ENCODE measurements at places on chromosomes 4 and X.

DNA sequence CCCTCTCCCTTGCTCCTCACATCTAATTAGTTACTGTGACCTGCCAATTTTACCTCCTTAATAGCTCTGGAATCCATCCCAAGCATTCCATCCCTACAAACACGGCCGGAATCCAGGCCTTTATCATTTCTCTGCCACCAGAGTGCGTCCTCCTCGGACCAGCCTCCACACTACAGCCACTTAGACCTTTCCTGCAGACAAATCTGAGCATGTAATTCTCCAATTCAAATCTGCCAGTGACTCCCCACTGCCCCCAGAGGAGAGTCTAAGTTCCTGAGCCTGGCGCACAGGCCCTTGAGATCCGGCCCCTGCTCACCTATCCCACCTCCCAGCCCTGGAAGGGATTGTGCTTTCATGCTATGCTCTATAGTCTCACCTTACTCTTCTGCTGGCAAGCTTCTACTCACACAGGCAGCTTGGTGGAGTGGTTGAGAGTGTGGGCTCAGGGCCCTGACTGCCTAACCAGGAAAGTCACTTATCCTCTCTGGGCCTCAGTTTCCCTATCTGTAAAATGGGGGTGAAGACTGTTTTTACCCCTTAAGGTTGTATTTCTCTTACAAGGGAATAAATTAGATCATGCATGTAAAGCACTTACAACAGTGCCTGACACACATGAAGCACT, 31.2 kb downstream of the PJA1 start:
- DNase-seq: no peak

DNA sequence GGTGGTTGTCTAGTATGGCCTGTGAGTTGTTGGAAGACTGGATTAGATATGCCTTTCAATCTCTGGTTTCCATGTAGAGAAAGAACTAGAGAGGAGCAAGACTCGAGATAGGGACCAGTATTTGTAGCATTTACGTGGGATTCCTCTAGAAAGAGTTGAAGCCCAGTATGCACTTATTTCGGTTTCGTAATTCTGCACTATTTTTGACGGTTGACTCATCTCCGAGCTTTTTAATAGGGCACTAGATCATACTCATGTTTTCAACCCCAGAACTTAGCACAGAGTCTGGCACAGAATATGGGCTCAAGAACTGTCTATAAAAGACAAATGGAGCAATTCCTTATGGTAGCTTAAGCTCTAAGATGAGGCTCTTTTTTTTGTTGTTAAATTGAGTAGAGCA, 15.7 kb downstream of the HELT start:
- DNase-seq: no peak

DNA sequence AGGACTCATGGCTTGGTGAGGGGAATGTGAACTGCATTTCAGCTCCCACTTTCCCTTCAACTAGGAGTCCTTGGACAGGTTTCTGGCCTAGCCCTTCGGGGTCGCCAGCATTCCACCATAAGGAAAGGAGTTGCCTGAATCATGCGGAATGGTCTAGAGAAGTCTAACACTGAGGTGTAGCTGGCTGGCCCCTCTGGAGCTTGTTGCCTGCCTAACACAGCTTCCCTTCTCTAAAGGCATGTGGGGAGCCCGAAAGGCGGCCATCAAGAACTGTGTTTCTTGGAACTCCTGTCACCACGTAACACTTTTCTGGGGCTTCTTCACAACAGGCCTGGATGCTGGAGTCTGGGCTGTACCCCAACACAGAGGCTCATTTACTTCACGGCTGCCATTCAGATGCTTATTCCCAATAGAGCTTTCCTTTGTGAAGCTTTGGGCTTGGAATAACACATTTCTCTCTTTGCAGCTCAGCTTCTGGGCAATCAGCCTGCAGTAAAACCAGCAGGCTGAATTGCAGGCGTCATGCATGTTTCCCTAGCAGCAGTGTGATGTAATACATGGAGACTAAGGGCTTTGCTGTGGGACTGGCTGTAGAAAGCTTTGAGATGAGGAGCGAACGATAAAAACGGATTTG, 5.4 kb downstream of the GABRQ start:
- no peak for DNase-seq

GRCh38 chrX:97238632-97239031, 354.9 kb downstream of the RPA4 start:
- no peak for DNase-seq

GRCh38 chr4:6134612-6135220, 65.6 kb downstream of the JAKMIP1 start:
- no peak for DNase-seq

GRCh38 chr4:110660755-110661154, 37.9 kb upstream of the PITX2 start:
- DNase-seq: no peak

DNA sequence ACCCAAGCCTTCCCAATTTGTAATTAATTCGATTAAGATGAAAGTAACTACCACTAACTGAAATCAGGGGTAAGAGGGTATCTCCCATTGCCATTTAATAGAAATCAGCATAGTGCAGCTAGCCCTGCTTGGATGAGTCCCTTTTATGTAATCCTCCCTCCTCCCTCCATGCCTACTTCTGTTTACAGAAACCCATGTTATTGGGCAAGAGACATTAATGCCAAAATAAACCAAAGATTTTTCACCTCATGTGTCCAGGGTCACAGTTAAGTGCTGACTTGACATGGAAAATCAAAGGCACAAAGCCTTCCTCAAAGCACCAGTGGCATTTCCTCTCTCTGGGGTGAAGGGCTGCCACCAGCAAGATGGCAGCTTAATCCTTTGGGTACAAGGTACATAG, 50.8 kb downstream of the ZC4H2 start:
- no peak for DNase-seq

DNA sequence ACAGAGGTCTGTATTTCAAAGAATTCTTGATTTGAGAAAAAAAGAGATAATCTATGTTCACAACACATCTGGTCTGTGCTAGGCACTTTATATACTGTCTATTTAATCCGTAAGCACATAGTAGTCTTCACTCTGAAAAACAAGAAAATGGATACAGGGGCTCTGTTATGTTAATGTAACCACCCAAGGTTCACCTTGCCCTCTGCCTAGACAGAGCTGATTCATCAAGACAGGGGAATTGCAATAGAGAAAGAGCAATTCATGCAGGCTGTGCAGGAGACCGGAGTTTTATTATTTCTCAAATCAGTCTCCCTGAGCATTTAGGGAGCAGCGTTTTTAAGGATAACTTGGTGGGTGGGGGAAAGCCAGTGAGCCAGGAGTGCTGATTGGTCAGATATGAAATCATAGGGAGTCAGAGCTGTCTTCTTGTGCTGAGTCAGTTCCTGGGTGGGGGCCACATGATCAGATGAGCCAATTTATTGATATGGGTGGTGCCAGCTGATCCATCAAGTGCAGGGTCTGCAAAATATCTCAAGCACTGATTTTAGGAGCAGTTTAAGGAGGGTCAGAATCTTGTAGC, 92.9 kb upstream of the TNIP3 start:
- no peak for DNase-seq

DNA sequence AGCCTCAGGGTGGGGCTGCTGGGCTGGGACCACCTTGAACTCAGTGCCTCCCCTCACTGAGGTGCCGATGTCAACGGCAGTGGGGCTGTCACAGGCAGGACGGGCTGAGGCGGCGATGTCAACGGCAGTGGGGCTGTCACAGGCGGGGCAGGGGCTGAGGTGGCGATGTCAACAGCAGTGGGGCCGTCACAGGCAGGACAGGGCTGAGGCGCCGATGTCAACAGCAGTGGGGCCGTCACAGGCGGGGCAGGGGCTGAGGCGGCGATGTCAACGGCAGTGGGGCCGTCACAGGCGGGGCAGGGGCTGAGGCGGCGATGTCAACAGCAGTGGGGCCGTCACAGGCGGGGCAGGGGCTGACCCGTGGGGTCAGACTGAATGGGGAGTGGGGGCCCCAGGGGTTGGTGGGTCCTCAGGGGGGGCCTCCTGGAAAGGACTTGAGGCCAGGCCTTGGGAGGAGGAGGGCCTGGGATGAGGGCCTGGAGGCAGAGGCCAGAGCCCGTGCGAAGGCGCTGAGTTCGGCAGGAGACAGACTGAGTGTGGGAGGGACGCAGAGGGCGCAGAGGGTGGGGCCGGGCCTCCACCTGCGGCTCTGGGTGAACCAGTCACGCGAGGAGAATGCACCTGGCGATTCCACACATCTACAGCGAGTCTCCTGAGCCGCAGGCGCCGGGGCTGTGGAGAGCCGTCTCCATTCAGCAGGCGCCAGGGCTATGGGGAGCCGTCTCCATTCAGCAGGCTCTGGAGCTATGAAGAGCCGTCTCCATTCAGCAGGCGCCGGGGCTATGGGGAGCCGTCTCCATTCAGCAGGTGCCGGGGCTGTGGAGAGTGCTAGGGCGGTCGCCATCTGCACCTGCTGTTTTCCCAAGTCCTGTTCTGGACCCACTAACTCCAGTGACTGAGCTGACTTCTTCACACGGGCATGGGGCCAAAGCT, 22.9 kb downstream of the ATP5ME start:
- no peak for DNase-seq

GRCh38 chr4:30769093-30769492, 48.9 kb downstream of the PCDH7 start:
- DNase-seq: no peak

- DNase-seq: no peak
These were observed 187.9 kb upstream of the LCORL start for GRCh38 chr4:18209448-18209847.

GRCh38 chr4:80216100-80216761, 18.9 kb downstream of the PRDM8 start:
- DNase-seq: no peak

DNA sequence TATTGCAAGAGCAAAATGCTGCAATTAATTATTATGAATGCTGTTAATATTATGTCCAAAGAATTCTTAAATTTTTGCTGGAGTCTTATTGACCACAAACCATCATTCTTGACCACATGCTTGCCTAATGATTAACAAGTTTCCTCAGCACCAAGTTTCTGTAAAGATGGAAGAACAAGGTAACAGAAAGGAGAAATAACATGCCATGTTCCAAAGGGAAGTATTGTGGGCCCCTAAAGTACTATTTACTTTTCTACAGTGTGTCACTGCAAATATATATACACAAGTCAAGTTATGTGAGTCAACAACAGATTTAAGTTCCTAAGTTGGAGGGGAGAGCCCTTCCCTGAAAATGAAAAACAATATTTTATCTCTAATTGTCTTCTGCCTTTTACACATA, 20.6 kb downstream of the FAM47E start:
- no peak for DNase-seq

DNA sequence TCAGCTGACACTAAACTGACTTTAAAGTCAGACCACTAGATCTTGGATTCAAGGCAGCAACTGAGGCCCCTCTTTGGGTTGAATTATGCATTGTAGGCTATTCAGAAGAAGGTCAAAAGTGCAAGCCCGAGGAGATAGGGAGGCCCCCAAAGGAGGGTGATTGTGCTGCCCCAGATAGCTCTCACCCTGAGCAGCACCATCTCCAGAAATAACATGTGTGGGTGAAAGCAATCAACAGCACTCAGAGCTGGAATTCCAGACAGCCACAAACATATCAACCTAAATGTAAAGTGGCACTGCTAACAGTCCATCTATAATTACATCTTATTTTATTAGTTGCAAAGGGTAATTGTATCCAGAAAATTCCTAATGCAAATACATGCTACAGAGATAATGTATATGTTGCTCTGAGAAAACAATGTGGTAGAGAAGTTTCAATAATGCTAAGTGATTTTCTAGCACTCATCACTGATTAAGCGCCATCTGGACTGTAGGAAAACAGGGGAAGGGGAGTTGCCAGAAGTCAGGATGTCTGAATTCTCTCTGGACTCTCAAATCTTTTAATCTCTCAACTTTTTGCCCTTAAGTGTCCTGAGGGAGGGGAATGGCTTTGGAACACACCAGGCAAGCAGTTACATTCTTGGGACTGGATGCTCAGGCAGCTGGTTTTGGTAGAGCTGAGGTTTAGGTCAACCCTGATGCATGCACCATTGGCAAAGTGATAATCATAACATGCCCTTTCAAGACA, 61.8 kb upstream of the SFRP2 start:
- DNase-seq: no peak

DNA sequence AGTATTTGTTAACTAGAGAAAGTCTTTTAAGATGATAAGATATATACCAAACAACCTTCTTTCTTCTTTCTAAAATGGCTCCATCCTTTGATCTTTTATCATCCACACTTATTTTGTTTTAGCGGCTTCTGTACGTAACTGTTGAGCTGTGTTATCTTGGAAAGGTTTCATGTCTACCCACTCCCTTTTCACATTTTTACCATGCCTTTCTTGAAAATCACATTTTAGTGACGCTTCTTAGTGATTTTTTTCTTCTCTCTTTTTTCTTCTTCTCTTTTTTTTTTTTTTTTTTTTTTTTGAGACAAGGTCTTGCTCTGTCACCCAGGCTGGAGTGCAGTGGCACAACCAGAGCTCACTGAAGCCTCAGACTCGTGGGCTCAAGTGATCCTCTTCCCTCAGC, 135.1 kb downstream of the CHIC2 start:
- no peak for DNase-seq

DNA sequence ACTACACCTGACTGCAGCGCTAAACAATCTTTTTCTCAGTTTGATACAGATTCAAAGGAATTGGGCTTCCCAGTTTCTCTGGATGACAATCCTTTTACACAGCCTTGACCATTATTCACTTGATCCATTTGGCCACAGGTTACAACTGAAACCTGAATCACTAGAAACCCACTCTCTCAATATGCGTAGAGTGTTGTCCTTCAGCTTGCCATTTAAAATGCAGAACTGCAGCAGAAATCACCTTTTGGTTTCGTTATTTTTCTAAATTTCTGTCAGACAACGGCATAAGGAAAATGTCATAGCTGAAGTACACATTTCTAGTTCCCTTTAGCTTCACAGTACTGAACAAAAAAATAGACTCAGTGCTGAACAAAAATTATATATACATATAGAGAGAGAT, 255.8 kb upstream of the TENM3 start:
- DNase-seq: no peak

GRCh38 chr4:76125816-76126215, 22.4 kb downstream of the NUP54 start:
- no peak for DNase-seq

DNA sequence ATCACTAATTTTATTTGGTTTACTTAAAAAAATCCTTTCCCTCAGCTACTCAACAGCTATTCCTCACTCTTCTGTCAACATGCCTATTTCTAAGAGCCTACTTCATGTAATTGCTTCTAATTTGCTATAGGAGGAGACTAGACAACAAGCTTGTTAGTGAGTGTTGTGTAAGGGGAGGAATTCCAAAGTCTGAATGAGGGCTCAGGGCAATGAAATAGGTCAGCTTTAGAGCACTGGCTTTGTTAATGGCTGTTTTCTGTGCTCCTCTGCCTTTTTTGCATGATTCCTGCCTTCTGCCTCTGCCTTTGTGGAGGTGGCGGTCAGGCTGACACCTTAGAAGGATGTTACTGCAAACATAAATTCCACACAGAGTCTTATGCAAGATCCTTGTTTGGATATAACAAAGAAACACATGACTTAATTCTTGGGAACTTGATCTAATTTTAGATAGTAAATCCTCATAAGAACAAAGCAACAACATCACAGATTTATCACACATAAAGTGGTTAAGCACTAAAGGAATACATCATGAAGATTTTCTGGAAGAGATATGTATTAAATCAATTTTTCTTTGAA, 15.0 kb upstream of the PAGE1 start:
- no peak for DNase-seq
